ENCODE measurements at places on chromosomes 5 and 9. TPM values are rescaled to one million over a fixed set of nuclear protein-coding genes. Genes with fewer than 3 reads are reported as not detected.

Gene RPS14
- 1,465 TPM for total RNA-seq

Gene SPINK6
- total RNA-seq: not detected

Gene IFNA2
- not detected for total RNA-seq

GRCh38 chr9:128370367-128370751 is 815 bp upstream of the URM1 start:
- no peak for DNase-seq

DNA sequence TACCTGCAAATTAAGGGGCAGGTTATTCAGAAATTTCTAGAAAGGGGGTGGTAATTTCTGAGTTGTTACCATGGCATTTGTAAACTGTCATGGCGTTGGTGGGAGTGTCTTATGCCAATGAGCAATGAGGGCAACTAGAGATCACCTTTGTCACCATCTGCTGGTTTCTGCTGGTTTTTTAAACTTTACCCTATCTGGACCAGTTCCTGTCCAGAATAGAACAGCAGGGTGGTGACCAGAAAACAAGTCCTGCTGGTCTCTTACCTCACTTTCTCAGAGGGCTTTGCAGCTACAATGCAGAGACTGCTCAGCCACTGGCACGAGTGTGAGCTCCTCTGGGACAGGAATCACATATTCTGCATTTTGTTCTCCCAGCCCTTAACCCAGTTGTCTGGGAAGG is 51.4 kb downstream of the FAM114A2 start:
- DNase-seq: no peak

- no peak for DNase-seq
Observed at GRCh38 chr9:116870566-116870965, 183.5 kb downstream of the TRIM32 start.

- no peak for DNase-seq
Observed at GRCh38 chr5:125575171-125575890, 828.9 kb upstream of the ZNF608 start.

DNA sequence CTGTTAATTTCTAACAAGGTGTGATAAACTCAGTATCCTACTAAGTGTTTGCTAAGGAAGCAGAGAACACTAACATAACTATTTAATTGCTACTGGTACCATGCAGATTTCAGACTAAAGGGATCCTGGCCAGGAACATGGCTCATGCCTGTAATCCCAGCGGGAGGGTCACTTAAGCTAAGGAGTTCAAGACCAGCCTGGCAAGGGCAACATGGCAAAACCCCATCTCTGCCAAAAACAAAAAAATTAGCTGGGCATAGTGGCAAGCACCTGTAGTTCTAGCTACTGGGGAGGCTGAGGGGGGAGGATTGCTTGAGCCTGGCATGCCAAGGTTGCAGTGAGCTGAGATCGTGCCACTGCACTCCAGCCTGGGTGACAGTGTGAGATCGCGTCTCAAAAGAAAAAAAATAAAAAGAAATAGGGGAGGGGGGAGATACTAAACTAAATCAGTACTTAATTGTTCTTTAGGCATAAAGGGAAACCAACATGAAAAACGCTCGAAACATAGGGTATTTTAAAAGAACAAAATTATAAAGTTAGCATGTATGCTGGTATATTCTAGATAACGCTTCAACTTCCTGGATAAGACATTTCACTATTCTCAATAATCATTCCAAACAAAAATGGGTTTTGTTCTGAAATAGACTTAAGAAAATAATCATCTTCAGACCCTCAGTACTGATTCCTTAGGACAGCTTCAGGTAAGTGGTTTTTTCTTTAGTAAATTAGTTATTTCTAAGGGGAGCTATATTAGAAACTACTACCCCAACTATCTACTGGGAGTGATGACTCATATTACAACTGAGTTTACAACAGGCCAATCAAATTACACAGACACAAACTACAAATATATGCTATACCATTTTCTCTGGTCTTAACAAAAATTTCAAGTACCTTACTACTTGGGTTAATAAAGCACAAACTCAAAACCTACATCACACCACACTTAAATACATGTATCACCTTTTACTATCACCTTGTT is 3.5 kb downstream of the PANK3 start:
- no peak for DNase-seq

- DNase-seq: no peak
Observed at GRCh38 chr9:9522406-9522805, 1090.4 kb downstream of the PTPRD start.
